ENCODE measurements at places on chromosomes 3 and 15. TPM values are rescaled to one million over a fixed set of nuclear protein-coding genes. Genes with fewer than 3 reads are reported as not detected.

- H3K4me1 ChIP-seq, result peaks cover 7% of the 10 kb centered on the region
- H3K36me3 ChIP-seq, result no peaks in the 10 kb centered on the region
- no peak overlapping the region for H3K4me3 ChIP-seq
- H3K27me3 ChIP-seq, result no peaks in the 10 kb centered on the region
- DNase-seq, result no peak
Measured at GRCh38 chr15:101362359-101362758, 67.3 kb upstream of the SNRPA1 start.

- H3K27ac ChIP-seq, result peak overlapping the region; percentile 72
- peaks cover 49% of the 10 kb centered on the region for H3K4me1 ChIP-seq
- peak overlapping the region; percentile 89 for H3K4me3 ChIP-seq
- peaks cover 11% of the 10 kb centered on the region for H3K36me3 ChIP-seq
Measured at GRCh38 chr3:46979958-46980497, 562 bp downstream of the NBEAL2 start.

- no peak overlapping the region for H3K27ac ChIP-seq
- H3K27me3 ChIP-seq, result no peaks in the 10 kb centered on the region
- H3K36me3 ChIP-seq, result peaks cover 4% of the 10 kb centered on the region
- no peak overlapping the region for H3K4me3 ChIP-seq
- peaks cover 52% of the 10 kb centered on the region for H3K4me1 ChIP-seq
Measured at GRCh38 chr3:72347819-72348319, 500.4 kb downstream of the SHQ1 start.

Gene ROBO2
- not detected for total RNA-seq

GRCh38 chr3:197908957-197909701, 40.9 kb upstream of the RPL35A start:
- no peaks in the 10 kb centered on the region for H3K27me3 ChIP-seq
- H3K36me3 ChIP-seq, result peaks cover 2% of the 10 kb centered on the region
- no peak overlapping the region for H3K4me3 ChIP-seq
- no peak overlapping the region for H3K27ac ChIP-seq

GRCh38 chr3:197746801-197747237, 2.9 kb upstream of the FYTTD1 start:
- no peaks in the 10 kb centered on the region for H3K36me3 ChIP-seq
- H3K27ac ChIP-seq, result no peak overlapping the region
- H3K27me3 ChIP-seq, result peaks cover 16% of the 10 kb centered on the region

GRCh38 chr3:113287111-113287802, 75.9 kb downstream of the BOC start:
- peaks cover 6% of the 10 kb centered on the region for H3K4me1 ChIP-seq
- no peak overlapping the region for H3K4me3 ChIP-seq
- DNase-seq, result no peak
- no peaks in the 10 kb centered on the region for H3K36me3 ChIP-seq

DNA sequence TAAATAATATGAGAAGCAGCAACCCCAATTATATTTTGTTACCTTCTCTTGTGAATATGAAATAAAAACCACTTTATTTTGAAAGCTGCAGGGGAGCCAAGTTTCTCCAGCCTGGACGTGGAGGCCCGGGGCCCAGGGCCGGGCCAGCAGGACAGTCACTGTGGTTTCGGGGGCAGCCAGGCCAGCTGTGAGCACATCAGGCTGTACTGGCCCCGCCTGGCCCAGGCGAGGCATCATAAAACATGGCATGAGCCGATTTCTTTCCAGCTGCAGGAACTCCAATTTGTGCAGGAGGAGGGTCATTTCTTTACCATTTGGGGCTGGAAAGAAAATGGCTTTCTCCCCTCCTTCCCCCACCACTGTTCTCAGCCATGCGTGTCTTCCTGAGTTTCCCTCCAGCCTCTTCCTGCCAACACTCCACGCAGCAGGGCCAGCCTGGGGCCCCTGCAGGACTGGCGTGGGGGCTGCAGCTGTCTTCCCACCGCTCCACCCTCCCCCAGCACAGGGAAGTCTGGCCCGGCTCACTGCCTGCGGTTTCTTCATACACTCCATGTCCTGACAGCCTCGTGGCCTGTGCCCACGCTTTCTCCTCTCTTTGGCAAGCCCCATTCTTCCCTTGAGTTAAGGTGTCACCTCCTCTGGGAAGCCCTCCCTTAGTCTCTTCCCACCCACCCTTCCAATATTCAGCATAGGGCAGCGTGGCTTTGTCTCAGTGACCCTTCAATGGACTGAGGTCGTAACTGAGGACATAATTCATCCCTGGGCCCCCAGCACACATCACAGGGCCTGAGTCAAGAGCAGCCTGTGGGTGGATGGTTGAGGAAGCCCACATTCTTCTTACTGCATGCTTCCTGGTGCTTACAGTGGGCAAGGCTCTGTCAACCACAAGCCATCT, 135.8 kb downstream of the CHSY1 start:
- no peaks in the 10 kb centered on the region for H3K27me3 ChIP-seq
- H3K4me3 ChIP-seq, result no peak overlapping the region
- no peak overlapping the region for H3K27ac ChIP-seq

Gene DUOX2
- total RNA-seq, result not detected

DNA sequence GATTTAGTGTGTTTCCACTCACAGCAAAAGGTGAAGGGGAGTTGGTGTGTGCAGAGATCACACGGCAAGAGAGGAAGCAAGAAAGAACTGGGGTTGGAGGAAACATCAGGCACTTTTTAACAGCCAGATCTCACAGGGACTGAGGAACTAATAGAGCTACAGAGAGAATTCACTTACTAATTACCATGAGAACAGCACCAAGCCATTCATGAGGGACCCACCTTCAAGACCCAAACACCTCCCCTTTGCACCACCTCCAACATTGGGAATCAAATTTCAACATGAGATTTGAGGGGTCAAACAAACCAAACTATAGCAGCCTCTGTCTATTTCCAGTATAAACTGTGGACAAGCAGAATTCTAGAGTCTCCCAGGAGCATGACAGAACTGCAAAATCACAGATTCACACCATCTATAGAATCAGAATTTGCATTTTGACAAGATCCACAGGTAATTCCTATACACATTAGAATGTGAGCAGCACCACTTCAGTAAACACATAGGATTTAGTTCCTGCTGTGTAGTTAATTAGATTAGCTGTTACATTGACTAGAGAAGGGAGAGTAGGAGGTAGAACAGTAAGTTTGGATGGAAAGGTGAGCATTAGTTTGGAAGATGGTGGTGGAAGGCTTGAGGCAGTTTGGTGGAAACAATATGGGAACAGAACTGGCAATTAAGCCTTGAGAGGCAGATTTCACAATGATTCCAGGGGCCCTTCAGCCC, 311.7 kb downstream of the NSUN3 start:
- DNase-seq, result no peak
- H3K4me1 ChIP-seq, result no peaks in the 10 kb centered on the region
- no peak overlapping the region for H3K27ac ChIP-seq
- H3K27me3 ChIP-seq, result no peaks in the 10 kb centered on the region
- H3K36me3 ChIP-seq, result no peaks in the 10 kb centered on the region
- no peak overlapping the region for H3K4me3 ChIP-seq

DNA sequence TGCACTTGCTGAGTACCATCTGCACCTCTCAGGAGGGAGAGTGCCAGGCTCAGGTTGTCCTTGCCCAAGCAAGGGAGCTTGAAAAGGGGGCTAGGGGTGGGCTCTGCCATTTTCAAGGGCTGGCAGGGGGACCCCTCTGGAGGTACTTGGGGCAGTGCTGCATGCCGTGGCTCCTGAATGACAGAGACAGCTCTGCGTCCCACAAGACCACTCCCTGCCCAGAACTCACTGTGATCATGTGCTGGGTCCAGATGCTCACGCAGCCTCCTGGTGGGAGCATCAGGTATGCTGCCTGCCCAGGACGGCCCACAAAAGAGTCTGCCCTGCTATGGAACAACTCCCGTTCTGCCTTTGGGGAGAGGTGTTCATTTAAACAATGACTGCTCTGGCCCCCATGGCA, 165.2 kb downstream of the GOLGA6L4 start:
- DNase-seq, result no peak
- no peaks in the 10 kb centered on the region for H3K36me3 ChIP-seq
- H3K4me3 ChIP-seq, result no peak overlapping the region
- H3K27ac ChIP-seq, result no peak overlapping the region
- H3K4me1 ChIP-seq, result no peaks in the 10 kb centered on the region

- no peak for DNase-seq
- H3K36me3 ChIP-seq, result peaks cover 4% of the 10 kb centered on the region
- H3K27ac ChIP-seq, result no peak overlapping the region
- H3K4me1 ChIP-seq, result peaks cover 9% of the 10 kb centered on the region
- no peak overlapping the region for H3K4me3 ChIP-seq
Measured at GRCh38 chr3:156761007-156761406, 65.1 kb upstream of the LEKR1 start.

Gene CHRM5
- total RNA-seq, result not detected

Gene IMPG2
- total RNA-seq, result 0.05 TPM

GRCh38 chr3:190265796-190266195, 56.5 kb downstream of the CLDN1 start:
- no peak for DNase-seq
- H3K27me3 ChIP-seq, result peaks cover 5% of the 10 kb centered on the region
- H3K27ac ChIP-seq, result no peak overlapping the region

Gene TGM5
- not detected for total RNA-seq

Gene KLF15
- 0.08 TPM for total RNA-seq

DNA sequence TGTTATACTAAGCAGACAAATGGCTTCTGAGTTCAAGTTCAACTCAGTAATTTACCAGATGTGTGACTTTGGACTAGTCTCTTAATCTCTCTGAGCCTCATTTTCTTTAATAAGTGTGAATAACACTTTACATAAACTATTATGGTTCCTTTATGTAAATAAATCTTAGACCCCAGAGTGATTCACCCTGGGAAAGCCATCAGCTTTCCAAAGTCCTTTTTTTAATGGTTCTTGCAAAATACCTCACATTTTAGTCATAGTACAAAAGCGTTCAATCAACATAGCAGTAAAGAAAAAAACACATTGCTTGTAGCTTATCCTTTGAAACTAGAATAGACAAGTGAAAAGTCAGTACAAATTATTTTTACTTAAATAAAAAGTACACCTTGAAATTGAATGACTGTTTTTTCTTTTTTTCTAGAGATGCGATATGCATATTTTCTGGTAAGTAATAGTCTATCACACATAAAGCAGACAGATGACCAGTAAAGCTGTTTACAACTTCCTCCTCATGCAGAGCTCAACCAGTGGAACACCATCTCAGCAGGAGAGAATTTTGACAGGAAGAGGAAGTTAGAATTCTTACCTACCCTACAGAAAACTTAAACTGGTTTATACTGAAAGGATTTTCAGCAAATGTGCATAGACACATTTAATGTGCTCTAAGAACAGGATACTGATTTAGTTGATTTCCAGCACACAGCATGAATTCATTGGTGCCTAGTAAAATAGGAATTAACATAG, 123.0 kb upstream of the AGBL1 start:
- H3K36me3 ChIP-seq, result no peaks in the 10 kb centered on the region
- no peak overlapping the region for H3K27ac ChIP-seq
- peaks cover 4% of the 10 kb centered on the region for H3K27me3 ChIP-seq
- H3K4me3 ChIP-seq, result no peak overlapping the region

Gene TF
- 0.02 TPM for total RNA-seq

Gene SH3GL3
- total RNA-seq, result not detected

GRCh38 chr15:35349916-35350315, 196.0 kb downstream of the DPH6 start:
- H3K27me3 ChIP-seq, result no peaks in the 10 kb centered on the region
- no peak overlapping the region for H3K27ac ChIP-seq
- no peak for DNase-seq
- no peaks in the 10 kb centered on the region for H3K36me3 ChIP-seq
- no peaks in the 10 kb centered on the region for H3K4me1 ChIP-seq
- no peak overlapping the region for H3K4me3 ChIP-seq

DNA sequence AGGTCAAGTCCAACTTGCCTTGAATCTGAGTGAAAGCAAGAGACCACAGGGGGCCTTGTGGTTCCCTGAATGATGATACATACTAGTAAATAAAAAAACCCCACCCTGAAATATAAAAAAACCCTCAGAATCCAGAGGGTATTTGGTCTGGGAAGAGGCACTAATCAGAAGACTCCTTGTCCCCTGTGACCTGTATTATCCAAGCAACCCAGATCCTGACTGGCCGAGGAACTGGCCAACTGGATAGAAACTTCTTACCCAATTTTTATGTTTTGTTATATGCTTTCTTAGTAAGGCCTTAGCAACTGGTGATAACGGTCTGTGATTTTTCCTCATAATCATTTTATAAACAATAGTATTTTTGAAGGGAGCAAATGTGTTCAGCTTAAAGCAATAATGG, 17.5 kb downstream of the ABI3BP start:
- no peaks in the 10 kb centered on the region for H3K27me3 ChIP-seq
- no peaks in the 10 kb centered on the region for H3K36me3 ChIP-seq
- DNase-seq, result no peak

DNA sequence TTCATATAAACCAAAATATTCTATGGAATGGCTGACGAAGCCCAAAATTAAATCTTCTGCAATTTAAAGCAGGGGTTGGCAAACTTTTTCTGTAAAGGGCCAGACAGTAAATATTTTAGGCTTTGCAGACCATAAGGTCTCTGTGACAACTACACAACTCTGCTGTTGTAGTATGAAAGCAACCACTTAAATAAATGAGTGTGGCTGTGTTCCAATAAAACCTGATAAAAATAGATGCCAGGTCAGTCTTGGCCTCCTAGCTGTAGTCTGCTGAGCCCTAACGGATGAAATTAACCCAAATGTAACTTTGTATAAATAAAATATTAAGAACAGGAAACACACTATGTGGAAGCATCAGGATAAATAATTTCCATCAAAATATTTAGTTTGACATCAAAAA, 104.2 kb downstream of the FBXL22 start:
- H3K36me3 ChIP-seq, result peaks cover 21% of the 10 kb centered on the region
- no peak overlapping the region for H3K27ac ChIP-seq
- H3K4me3 ChIP-seq, result no peak overlapping the region
- no peaks in the 10 kb centered on the region for H3K4me1 ChIP-seq

DNA sequence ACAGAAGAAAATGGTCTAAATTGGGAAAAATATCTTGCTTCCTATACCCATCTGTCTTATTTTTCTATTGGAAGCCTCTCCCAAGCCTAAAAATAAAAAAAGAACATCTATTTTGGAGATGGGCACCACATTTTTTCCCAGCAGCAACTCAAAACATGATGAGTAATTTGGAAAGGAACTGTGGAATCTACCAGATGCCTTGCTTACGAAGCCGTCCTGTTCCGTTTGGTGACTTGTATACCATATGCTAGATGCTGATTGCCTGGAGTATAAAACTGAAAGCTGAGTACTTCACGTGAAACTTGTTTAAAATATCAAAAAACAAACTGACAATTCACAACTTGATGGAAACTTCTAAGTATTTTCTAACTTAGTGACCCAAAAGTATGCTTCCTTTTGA, 491.0 kb downstream of the ROBO2 start:
- no peaks in the 10 kb centered on the region for H3K36me3 ChIP-seq
- no peaks in the 10 kb centered on the region for H3K27me3 ChIP-seq
- H3K27ac ChIP-seq, result no peak overlapping the region
- no peak overlapping the region for H3K4me3 ChIP-seq
- no peaks in the 10 kb centered on the region for H3K4me1 ChIP-seq
- no peak for DNase-seq

DNA sequence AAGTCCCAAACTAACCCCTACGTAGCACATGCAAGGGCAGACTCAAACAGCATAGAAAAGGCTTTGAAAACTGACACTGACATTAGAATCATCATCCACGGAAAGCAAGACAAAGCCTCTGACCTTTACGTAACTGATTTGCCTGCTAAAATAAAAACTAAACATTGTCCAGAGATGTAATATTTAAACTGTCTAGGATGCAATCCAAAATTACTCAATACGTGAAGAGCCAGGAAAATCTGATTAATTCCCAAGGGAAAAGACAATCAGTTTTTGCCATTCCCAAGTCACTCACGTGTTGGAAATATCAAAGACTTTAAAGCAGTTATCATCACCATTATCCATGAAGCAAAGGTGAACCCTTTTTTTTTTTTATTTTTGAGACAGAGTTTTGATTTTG, 13.3 kb upstream of the IQCF1 start:
- H3K4me3 ChIP-seq, result no peak overlapping the region
- no peak overlapping the region for H3K27ac ChIP-seq
- H3K36me3 ChIP-seq, result no peaks in the 10 kb centered on the region
- no peak for DNase-seq
- H3K27me3 ChIP-seq, result peaks cover 16% of the 10 kb centered on the region
- no peaks in the 10 kb centered on the region for H3K4me1 ChIP-seq
